ENCODE measurements at places on chromosomes 6 and 20.

DNA sequence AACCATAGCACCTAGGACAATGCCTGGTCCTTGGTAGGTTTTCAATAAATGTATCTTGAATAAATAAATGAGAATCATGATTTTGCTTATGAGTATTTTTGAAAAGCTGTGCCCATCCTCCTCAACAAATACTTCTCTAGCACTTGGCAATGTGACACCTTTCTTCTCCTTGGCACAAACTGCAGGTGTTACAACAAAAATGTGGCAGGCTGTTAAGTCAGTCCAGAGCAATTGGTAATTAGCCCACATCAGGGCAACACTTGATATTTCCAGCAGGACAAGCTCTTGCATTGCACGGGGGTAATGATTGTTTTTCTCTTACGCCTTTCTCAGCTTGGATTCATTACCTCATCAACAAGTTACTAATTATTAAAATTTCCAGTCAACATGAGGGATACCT is 31.6 kb upstream of the SNX9 start:
- DNase-seq: no peak

GRCh38 chr20:23509247-23509913 is 18.5 kb downstream of the CST8 start:
- DNase-seq: no peak

DNA sequence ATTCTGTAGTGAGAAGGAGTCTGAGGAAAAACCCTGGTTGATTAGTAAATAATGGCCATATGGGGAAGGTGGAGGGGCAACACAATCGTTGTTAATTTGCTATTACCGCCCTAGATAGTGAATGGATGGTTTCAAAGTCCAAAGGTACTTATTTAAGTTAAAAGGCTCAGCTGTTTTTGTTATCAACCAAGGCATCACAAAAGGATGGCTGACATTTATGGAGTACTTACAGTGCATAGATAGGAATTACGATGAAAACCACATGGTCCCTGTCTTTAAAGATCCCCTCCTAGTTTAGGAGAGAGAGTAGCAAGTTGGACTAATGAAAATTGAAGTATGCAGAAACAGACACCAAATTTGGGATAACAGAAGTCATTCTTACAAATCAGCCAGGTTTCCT is 319.6 kb downstream of the CDKAL1 start:
- DNase-seq: no peak

DNA sequence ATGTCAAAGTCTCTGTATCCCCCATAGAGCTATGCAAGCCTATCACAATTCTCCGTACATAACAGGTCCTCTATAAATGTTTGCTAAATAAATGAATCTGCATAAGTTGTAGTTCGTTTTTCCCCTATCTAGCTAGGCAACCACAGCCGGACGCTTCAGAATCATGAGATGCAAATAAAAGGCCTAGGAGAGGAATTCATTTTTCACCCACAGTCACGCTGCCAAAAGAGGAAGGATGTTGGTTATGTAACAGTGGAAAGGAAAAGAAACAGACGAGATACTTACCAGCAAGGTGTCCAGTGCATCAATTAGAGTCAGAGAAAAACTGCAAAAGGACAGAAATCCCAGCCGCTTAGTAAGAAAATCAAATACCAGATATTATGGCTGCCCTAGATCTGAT is 2.4 kb downstream of the EDEM2 start:
- no peak for DNase-seq

GRCh38 chr6:45310118-45310788 is 17.9 kb upstream of the RUNX2 start:
- DNase-seq: no peak

DNA sequence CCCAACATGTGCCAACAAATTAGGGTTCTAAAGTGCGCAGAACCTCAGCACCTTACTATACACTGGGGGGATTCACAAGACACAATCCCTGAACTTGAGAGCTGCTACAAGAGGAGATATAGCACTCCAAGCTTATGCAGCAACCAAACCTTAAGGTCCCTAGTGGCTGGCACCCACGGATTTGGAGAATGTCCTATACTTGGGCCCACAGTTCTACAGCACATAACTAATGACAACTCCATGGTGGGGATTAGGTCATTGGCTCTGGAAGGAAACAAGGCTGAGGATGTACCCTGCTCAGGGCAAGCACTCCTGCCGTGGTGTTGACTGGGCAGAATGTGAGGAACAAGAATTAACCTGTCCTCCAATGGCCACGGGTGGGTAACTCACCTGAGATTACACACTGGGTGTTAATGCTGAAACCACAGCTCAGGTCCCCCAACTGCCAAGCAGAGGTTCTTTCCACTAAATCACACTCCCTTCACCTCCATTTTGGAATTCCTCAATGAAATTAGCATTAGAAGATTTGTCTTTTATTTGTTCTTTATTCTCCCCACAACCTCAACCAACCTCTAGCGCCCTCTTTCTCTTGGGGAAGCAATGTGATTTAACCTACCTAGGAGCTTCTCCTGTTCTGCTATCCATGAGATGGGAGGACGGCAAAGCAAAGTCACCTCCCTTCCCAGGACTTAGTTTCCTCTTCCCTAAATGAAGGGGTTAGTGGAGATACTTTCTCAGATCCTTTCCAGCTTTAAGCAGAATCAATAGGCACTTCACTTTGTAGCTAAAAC is 32.0 kb downstream of the TRERF1 start:
- DNase-seq: no peak

GRCh38 chr6:149691201-149691600 is 26.7 kb downstream of the LATS1 start:
- no peak for DNase-seq

DNA sequence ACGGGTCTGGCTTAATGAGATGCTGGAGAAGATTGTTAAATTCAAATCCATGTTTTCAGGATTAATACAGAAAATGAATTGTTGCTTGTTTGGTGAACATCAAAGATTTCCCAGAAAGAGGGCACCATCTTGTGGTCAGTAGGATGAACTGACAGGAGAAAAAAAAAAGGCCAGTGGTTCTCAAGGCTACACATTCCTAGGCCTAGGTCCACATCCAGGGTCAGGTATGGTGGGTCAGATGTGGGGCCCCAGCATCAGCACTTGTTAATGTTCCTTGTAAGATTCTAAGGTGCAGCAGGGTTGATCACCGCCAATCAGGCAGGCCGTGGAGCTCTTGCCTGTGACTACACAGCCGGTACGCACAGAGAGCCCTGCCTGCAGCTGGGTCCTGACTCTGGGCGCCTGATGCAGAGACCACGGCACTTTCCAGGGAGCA is 34.0 kb upstream of the FOXO3 start:
- DNase-seq: peak; percentile 26

DNA sequence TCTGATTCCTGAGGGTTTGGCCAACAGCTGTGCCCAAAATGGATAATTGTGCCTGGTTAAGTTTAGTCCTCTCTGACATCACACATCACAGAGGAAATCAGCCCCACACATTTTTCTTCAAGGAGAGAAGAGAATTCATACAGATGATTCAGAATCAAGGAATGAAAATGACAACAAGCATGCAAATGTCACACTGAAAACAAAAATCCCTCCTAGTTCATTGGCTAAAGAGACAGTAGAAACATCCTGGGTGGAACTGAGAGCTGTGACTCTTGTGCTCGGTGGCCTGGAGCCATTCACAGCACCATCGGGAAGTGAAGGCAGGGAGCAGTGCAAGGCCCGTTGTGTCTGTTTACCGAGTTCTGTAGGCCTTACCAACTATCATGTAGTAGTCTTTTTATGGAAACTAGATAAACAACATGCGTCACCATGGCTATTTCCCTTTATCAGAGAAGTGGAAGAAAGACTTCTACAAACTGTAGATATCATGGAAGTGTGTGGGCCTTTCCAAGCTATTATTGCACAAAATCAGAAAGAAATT is 81.7 kb upstream of the TENT5A start:
- DNase-seq: peak; percentile 76

GRCh38 chr6:148884461-148884860 is 137.6 kb downstream of the UST start:
- no peak for DNase-seq

GRCh38 chr20:14336686-14337085 is 726 bp downstream of the FLRT3 start:
- DNase-seq: no peak

GRCh38 chr6:20252311-20252710 is 40.0 kb upstream of the MBOAT1 start:
- no peak for DNase-seq

Data from HFFc6 (cell line).